ENCODE measurements at places on chromosomes 7 and 10. TPM values are rescaled to one million over a fixed set of nuclear protein-coding genes. Genes with fewer than 3 reads are reported as not detected.

The AGR2 gene
- not detected for total RNA-seq

The AOC1 gene
- total RNA-seq = not detected

The GNB2 gene
- total RNA-seq = 192 TPM

The RHOBTB1 gene
- total RNA-seq = 0.09 TPM

The SORCS1 gene
- not detected for total RNA-seq

The GLCCI1 gene
- total RNA-seq = 13.0 TPM

The MEOX2 gene
- total RNA-seq = not detected

The TMEM213 gene
- not detected for total RNA-seq

The ANXA8L1 gene
- not detected for total RNA-seq

DNA sequence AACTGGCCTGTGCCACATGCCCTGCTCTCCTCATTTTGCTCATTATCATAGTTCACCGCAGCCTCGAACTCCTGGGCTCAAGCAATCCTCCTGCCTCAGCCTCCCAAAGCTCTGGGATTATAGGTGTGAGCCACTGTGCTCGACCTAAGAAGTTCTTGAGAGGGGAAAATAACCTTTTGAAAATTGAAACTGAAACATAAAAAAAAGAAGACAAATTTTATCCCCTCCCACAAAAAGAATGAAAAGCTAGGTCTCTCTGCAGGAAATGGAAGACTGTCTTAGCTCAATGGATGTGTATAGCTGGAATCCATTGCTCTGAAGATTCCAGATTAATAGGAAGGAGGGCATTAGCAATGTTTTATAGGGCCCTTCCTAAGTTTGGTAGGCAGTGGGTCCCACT lies 2.0 kb upstream of the EXOC6 start:
- H3K4me3 ChIP-seq = no peak overlapping the region
- peaks cover 36% of the 10 kb centered on the region for H3K4me1 ChIP-seq
- no peak overlapping the region for H3K27ac ChIP-seq
- H3K36me3 ChIP-seq = no peaks in the 10 kb centered on the region
- no peaks in the 10 kb centered on the region for H3K27me3 ChIP-seq
- DNase-seq = no peak

DNA sequence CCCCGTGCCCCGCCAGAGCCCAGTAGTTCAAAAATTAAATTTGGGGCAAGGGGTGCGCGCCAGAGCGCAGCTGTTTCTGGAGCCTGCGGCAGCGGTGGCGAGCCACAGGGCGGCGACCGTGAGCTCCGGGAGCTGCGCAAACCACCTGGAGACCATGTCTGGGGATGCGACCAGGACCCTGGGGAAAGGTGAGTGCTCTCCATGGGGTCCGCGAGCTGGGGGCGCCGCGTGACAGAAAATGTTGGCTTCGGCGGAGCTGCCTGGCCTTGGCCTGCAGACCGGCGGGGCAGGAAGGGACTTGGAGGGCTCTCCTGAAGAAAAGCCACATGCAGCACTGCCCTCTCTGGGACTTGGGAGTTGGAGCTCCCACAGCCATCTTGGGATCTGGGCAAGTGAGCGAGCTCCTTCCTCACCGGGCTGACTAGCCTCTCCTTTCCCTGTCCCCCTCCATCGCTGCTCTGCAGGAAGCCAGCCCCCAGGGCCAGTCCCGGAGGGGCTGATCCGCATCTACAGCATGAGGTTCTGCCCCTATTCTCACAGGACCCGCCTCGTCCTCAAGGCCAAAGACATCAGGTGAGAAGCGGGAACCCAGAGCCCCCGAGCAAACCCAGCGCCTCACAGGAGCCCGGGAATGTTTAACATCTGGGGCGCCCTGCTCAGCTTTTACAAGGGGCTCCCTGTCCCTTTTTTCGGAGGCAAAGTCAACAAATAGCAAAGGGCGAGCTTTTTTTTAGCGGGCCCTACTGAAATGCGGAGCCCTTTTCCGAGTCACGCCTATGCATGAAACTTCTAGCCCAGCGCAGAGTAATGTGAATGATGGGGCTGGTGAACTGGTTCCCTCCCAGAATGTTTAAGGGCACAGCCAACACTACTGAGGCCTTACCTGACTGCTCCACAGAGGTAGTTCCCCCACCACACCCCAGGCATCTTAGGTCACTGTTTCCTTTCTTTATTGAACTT lies 6.1 kb downstream of the GSTO2 start:
- no peak overlapping the region for H3K27ac ChIP-seq
- peak; percentile 59 for DNase-seq
- H3K36me3 ChIP-seq = no peaks in the 10 kb centered on the region
- H3K27me3 ChIP-seq = peaks cover 19% of the 10 kb centered on the region
- peak overlapping the region; percentile 62 for H3K4me3 ChIP-seq

DNA sequence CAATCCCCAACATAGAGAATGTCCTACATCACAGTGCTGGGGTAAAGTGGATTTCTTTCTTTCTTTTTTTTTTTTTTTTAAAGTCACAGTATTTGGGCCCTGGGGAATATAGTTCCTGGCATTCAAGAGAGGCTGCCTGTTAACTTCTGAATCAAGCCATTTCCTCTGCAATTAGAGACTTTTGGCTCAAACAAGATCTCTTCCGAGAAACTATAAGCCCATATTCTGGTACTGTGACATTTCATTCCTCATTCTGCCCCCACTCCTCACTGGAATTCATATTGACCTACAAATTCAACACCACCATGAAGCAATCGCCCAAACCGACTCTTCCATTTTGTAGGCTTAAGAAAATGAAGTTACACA lies 187.4 kb downstream of the PHTF2 start:
- no peaks in the 10 kb centered on the region for H3K4me1 ChIP-seq
- H3K36me3 ChIP-seq = no peaks in the 10 kb centered on the region
- no peak for DNase-seq
- H3K27me3 ChIP-seq = peaks cover 7% of the 10 kb centered on the region
- H3K27ac ChIP-seq = no peak overlapping the region

DNA sequence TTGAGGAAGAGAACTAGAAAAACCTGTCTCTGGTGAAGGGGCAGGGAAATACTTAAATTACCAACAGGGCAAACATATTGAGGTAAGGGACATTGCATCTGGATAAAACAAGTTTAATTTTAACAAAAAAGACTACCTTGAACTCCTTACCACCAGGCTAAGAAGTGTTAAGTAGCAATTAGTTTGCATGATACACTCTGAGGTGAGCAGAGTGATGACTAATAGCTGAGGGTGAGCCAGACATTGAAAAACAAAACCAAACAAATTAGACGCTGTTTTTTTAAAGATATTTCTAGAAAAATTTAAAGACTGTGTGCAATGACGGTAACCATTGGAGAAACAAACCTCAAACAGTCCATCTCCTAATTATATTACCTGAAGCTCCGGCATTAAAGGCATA lies 105.9 kb downstream of the ANKRD7 start:
- no peak overlapping the region for H3K27ac ChIP-seq
- no peak overlapping the region for H3K4me3 ChIP-seq

DNA sequence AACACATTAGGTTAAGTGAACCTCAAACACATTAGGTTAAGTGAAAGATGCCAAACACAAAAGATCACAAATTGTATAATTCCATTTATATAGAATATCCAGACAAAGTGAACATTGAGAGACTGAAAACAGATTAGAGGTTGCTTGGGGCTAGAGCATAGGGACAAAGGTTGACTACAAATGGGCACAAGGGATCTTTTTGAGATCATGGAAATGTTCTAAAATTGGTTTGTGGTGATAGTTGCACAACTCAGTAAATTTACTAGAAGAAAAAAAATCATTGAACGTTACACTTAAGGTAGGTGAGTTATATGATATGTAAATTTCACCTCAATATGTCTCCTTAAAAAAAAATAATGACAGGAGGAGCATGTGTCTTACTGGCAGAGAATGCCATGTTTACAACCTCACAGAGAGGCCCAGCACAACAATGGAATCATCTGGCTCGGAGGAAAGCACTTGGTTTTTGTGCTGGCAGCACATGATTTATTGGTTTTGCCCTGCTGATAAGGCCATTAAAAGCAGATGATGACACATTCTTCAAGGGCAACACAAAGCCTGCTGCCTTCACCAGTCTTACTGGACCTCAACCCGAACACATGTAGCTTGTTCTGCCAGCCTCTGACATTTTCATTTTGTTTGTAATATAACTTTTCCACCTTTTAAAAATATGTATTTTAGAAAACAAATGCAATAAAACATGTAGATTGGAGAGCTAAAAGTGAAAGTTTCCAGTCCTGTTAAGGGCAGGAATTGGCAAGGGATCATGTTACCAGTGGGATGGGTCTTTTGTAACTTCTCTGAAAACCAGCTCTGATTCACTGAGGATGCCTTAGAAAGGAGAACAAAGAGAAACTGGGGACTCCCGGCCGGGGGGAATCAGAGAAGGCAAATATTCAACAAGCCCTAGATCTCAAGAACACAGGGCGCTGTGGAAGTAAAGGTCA lies 11.9 kb upstream of the LMOD2 start:
- H3K27me3 ChIP-seq = peaks cover 12% of the 10 kb centered on the region
- no peak for DNase-seq

DNA sequence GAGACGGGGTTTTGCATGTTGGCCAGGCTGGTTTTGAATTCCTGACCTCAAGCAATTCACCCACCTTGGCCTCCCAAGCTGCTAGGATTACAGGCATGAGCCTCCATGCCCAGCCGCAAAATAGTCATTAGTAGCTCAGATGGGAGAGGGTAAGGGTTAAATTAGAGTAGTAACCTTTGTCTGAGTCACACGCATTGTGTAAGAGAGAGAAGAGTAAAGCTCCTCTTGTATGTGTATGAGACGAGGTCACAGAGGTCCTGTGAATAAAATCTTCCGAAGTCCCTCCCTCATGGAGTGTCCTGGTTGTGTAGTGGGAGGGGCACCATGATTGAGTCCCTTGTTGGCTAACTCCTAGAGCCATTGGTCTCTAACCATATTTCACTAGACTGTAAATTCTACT lies 85.2 kb upstream of the CDC14C start:
- H3K27ac ChIP-seq = no peak overlapping the region
- H3K4me1 ChIP-seq = no peaks in the 10 kb centered on the region
- H3K4me3 ChIP-seq = no peak overlapping the region
- H3K36me3 ChIP-seq = no peaks in the 10 kb centered on the region
- no peaks in the 10 kb centered on the region for H3K27me3 ChIP-seq

- no peaks in the 10 kb centered on the region for H3K36me3 ChIP-seq
- H3K27ac ChIP-seq = no peak overlapping the region
- H3K4me3 ChIP-seq = no peak overlapping the region
- no peaks in the 10 kb centered on the region for H3K4me1 ChIP-seq
Measured at GRCh38 chr7:40977533-40977932, 725.4 kb downstream of the INHBA start.

DNA sequence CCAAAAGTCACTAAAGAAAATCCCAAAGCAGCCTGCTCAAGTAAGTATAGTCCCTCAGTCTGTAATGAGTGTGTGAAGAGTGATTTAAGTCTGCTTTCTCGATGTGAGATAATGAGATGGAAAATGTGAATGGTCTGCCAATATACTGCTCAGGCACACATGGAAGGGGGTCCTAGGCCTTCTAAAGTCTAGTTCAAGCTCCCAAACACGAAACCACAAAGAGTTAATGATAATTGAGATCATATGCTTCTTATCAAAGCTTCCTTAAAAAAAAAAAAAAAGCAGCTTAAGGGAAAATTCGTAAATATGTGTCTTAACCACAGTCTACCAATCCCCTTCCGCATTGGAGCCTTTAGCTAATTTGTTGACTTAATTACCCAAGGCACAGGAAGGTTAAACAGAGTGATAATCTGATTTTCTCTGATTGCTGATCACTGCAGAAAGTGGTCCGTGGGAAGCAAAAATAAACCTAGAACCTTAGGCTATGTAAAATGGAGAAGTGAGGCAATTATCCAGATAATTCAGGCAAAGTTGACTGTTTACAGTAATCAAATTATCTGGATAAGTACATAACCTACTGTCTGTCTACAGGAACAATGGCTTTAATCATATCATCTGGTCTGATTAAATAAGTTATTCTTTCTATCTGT lies 172.9 kb downstream of the MBL2 start:
- H3K4me1 ChIP-seq = no peaks in the 10 kb centered on the region
- H3K36me3 ChIP-seq = no peaks in the 10 kb centered on the region
- H3K27me3 ChIP-seq = no peaks in the 10 kb centered on the region
- H3K4me3 ChIP-seq = no peak overlapping the region
- no peak overlapping the region for H3K27ac ChIP-seq
- no peak for DNase-seq

GRCh38 chr10:13298748-13299436 lies 972 bp downstream of the PHYH start:
- no peak for DNase-seq
- peaks cover 15% of the 10 kb centered on the region for H3K4me1 ChIP-seq
- peak overlapping the region; percentile 72 for H3K27ac ChIP-seq
